ENCODE measurements at places on chromosomes 3 and 15.

GRCh38 chr3:35929158-35929557 is 289.8 kb downstream of the ARPP21 start:
- peak; percentile 81 for DNase-seq

GRCh38 chr3:188211476-188211875 is 57.5 kb downstream of the LPP start:
- no peak for DNase-seq

DNA sequence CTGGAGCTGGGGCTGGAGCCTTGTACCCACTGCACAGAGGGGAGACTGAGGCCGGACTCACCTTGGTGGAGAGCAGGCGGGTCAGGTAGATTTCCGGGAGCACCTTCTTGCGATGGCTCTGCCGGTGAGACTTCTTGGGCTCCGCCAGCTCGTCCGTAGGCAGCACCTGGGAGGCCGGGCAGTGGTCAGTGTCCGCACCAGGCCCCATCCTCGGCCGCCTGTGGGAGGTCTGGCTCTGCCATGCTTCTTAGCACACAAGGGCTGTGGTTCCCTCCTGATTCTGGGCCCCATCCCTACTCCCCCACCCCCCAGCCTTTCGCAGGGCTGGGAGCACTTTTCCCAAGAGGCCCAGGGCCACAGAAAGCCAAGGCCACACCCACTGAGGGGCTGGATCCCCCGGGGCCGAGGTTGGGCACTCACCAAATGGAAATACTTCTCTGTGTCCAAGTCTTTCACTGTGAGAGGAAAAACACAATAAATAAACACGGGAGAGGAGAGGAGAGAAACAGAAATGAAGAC is 17.4 kb downstream of the H1-8 start:
- peak; percentile 63 for DNase-seq

DNA sequence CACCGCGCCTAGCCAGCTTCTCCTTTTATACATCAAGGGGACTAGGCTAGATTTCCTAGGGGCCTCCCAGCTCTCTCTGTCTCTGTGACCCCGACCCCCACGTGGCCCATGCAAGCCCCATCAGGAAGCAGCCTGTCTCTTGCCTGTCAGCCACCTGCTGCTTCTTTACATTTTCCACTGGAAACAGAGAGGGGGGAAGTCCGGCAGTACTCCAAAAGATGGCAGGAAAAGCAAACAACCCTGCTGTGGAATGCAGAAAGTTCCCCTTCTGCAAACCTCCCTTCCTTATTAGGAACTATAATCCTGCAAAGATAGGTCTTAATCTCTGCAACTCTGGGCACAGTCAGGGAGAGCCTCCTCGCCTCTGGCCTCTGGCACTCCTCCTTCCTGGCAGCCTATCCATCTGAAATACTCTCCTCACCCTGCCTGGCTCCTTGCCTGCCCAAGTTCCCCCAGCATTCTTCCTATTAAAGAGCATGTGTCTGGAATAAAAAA is 47.4 kb upstream of the HACD2 start:
- no peak for DNase-seq

DNA sequence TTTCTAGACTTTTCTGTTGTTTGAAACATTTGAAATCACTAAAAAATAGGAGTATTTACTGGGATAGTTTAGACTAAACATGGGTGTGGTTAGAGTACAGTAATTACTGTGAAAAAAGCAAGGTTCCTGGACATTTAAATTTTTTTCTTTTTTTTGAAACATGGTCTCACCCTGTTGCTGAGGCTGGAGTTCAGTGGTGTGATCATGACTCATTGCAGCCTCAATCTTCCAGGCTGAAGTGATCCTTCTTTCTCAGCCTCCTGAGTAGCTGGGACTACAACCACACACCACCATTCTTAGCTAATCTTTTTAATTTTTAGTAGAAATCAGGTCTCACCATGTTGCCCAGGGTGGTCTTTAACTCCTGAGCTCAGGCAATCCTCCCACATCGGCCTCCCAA is 20.4 kb upstream of the CELF6 start:
- DNase-seq: peak; percentile 50

- peak; percentile 80 for DNase-seq
These were observed 8.4 kb downstream of the NBEAL2 start for GRCh38 chr3:46987743-46988401.

Data from ELR (cell line).